Naive B cell (primary cell): ENCODE measurements at places on chromosomes 11 and 22. TPM values are rescaled to one million over a fixed set of nuclear protein-coding genes. Genes with fewer than 3 reads are reported as not detected.

- DNase-seq, result no peak
These were observed 10.7 kb downstream of the VSIG10L2 start for GRCh38 chr11:125956391-125957134.

- no peak for DNase-seq
These were observed 401.0 kb upstream of the SYN3 start for GRCh38 chr22:33459137-33459536.

- no peak for DNase-seq
These were observed 84.2 kb upstream of the GALNT18 start for GRCh38 chr11:11706028-11706427.

Gene TPBGL
- polyA plus RNA-seq, result not detected

Gene JAM3
- 5.3 TPM for polyA plus RNA-seq

Gene PLEKHA7
- not detected for polyA plus RNA-seq
